ENCODE measurements at places on chromosomes 4 and X.
A peak's percentile ranks its signal among the peaks of the same experiment; 100 is the strongest.

DNA sequence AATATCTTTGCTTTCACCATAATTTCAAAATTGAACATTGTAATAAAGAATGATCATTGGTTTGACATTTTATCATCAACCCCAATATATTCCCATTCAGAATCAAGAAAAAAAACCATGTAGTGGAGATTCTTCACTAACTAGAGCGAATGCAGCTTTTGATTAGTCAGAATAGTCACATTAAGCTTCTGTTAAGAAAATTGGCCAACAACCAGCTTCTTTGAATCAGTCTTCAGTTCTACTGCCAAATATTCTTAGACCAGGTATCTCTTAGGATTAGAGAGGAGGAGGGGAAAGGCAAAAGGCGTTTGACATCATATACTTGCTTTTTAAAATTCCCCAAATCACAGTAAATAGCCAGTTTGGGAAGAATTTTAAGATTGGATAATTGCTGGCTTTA lies 22.2 kb upstream of the TBC1D8B start:
- DNase-seq: no peak

DNA sequence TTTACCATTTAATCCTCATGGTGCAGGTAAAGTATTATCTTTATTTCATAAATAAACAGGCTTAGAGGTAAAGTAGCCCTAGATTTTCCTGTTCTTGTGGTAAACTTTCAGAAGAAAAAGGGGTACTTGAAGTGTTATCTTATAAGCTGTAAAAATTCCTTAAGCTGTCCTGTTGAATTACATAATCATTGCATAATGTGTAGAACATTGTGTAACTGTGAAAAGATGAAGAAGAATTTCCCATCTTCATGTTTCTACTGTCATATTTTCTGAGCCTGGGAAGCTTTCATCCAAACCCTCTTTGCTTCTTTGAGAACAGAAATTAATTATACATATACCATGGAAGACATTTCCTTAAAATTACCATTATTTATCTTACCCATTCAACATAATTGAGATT lies 90.5 kb downstream of the ELOVL6 start:
- no peak for DNase-seq

DNA sequence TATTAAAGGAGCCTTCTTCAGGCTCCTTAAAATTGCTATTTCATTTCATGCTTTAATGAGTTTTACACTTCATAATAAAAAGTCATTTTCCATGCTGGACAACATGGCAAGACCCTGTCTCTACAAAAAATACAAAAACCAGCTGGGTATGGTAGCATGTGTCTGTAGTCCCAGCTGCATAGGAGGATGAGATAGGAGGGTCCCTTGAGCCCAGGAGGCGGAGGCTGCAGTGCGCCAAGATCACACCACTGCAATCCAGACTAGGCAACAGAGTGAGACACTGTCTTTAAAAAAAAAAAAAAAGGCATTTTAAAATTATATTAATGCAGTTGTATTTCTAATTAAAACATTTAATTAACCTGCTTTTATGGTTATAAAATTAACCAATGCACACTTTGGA lies 49.2 kb downstream of the PDS5A start:
- no peak for DNase-seq

DNA sequence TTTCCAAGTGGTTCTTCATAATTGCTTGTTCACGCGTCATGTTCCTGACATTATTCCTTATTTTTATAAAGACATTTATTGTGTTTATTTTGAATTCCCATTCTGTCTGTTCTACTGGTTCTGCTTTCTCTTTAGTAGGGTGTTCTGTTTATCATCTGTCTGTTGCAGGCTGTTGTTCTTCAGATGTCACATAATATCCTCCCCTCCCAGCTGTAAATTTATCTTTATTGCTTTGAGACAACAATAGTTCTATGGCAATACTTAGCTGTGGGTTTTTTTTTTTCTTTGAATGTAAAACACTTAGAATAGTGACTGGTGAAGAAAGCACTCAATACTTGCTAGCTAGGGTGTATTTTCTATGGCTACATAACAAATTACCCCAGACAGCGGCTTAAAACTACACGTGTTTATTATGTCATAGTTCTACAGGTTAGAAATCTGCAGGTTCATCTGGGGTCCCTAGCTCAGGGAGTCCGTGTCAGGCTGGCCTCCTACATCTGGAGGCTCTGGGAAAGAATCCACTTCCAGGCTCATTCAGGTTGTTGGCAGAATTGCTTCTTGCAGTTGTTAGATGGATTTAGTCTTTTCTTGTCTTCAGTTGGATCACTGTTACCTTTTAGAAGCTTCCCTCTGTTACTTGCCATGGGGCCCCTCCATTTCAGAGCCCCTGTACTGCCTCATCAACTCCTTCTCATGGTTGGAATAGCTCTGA lies 63.4 kb upstream of the ENPEP start:
- no peak for DNase-seq

- DNase-seq: no peak
These were observed 77.4 kb downstream of the WNK3 start for GRCh38 chrX:54280466-54280865.

DNA sequence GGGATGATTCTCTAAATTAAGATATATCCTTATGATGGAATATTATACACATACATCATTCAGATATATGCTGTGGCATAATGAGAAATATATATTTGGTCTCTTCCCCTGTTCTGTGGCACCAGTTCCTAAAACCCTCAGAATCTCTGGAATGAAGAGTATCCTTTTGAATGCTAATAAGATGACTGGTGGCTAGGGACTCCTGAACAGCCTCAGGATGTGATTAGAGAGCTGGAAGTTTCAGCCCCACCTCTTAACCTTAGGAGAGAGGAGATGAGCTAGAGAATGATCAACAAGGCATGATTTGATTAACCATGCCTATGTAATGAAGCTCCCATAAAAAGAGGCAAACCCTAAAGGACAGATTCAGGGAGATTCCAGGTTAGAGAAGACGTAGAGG lies 632.0 kb downstream of the IQCM start:
- DNase-seq: no peak

- no peak for DNase-seq
These were observed 153.7 kb downstream of the VEGFC start for GRCh38 chr4:176638992-176639391.

- no peak for DNase-seq
These were observed 342.3 kb upstream of the GALNT7 start for GRCh38 chr4:172826346-172826745.

DNA sequence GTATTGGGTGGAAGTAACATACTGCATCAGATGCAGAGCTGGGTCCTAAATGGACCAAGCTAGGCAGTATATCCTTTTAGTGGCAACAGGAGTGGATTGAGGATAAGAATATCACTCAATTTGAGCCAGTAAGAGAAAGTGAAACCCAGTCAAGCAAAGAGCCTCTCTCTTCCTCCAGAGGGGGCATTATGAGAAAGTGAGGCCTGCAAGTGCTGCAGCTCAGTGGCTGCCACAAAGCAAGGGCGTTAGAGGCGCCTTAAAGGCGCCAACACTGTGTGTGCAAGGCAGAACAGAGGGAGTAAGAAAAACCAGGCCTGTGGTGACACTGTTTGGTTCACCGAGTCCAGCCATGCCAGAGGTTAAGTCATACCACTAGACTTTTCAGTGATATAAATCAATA lies 17.5 kb downstream of the STX18 start:
- peak; percentile 11 for DNase-seq

- no peak for DNase-seq
These were observed 33.6 kb downstream of the TMEM154 start for GRCh38 chr4:152646221-152646620.

GRCh38 chrX:10496345-10496965 lies 123.9 kb downstream of the MID1 start:
- DNase-seq: no peak

DNA sequence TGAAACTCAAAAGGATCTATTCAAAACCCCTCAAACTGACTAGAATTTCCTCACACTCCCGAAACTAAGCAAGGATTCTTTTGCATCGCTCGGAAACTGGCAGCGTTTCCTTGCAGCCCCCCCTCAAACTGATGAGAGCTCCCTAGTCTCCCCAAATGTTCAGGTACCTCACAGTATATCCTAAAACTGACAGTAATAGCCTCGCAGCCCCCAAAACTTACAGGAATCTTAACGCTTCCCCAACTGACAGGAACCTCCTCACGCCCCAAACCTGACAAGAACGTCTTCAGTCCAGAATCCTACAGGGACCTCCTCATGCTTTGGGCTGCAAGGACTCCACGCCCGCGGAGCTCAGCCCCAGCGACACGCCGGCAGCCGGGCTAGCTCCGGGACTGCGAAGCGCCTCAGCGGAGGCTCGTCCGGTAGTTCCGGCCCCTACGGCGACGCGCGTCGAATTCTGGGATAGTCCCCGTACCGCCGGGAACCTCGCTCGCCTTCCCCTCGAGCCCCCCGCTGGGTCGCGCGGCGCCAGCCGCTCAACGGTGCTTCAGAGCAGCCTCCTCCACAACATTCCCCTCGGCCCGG lies 640 bp downstream of the PHF8 start:
- DNase-seq: peak; percentile 3

- DNase-seq: no peak
These were observed 2.2 kb downstream of the MAPK10 start for GRCh38 chr4:86357608-86358007.

- DNase-seq: no peak
These were observed 14.9 kb upstream of the UGDH start for GRCh38 chr4:39541987-39542610.

DNA sequence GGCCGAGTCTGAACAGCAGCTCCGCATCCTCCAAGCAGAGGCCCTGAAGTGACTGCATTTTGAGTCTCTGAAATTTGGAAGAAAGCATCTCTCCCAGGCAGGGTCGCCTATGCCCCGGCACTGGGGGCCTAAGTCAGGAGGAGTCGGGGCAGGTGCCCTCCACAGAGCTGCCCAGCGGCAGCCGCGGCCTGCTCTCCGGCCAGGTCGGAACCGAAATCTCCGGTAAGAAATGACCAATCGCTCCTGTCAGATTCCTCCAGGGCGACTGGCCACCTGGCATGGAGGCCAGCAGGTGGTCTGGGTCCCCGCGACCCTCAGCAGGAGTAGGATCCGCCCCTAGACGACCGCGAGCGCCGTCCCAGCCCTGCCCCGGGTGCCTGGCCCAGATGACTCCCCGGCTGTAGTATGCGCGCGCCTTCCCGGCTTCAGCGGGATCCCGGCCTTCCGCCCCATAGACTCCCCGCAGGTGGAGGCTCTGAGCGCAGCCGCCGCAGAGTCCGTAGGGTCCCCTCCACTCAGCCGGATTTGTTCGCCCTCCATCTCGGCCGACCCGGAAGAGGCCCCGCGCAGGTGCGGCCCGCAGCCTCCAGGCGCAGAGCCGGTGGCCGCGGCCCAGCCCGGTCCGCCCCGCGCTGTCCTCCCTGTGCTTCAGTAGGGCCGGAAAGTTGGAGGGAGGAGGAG lies 1.5 kb downstream of the NKX1-1 start:
- no peak for DNase-seq

DNA sequence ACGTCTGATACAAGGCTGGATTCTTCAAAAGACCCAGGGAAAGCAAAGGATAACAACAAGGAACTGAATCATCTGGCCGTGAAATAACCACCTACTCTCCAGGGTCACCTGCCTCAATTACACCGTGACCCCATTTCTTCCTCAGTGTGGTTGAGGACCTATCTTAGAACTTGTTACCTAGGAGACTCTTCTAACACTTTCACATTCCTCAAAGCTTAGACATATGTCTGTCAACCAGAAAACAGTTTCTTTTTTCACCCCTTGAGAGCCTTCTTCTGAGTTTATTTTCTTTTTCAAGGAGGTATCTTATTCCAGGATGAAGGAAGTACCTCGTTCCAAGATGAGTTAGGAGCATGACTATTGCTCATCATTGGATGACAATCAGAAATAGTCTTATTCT lies 337.8 kb downstream of the ARHGAP24 start:
- no peak for DNase-seq

GRCh38 chrX:8743126-8743732 lies 11.3 kb upstream of the ANOS1 start:
- DNase-seq: peak; percentile 17

DNA sequence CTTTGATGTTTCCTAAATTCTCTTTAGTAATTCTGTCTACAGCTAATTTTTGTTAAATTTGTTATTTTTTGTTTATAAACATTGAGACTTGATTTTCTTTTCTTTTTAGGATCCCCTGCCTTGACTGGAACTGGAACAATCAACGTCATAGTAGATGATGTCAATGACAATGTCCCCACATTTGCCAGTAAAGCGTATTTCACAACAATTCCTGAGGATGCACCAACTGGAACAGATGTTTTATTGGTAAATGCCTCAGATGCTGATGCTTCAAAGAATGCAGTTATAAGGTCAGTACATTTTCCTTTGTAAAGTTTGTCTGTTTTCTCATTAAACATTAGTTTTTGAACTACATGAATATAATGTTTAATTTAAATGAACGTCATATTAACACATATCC lies 119.4 kb downstream of the FAT4 start:
- no peak for DNase-seq

- DNase-seq: no peak
These were observed 127.8 kb downstream of the ANOS1 start for GRCh38 chrX:8604131-8604530.

DNA sequence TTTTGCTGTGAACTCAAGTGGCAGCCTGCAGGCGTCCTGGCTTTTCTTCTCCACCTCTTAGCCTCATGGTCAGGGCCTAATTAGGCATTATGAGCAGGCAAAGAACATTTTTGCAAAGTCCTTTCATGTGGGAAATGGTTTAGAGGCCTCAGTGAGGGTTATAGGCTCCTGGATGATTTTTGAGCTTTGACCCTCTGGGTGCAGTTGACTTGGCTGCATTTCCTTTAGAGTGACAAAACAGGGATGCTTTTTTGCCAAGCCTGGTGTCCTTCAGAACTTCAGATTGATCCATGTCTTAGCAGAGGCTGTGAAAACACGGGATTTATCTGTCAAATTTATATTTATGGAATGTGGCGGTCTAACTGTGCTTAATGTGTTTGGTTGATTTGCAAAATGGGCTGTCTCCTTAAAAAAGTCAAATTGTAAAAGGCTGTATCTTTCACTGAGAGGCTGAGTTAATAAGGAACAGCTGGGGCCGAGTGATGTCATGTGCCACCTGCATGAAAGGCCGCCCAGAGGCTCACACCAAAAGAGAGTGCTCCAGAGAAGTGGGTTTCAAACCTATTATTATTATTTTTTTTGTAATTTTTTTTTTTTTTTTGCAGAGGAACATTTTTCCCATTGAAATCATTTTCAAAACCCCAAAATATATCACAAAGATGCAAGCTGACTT lies 192.2 kb upstream of the ARX start:
- no peak for DNase-seq

GRCh38 chr4:187065396-187065795 lies 341.7 kb upstream of the FAT1 start:
- DNase-seq: no peak

DNA sequence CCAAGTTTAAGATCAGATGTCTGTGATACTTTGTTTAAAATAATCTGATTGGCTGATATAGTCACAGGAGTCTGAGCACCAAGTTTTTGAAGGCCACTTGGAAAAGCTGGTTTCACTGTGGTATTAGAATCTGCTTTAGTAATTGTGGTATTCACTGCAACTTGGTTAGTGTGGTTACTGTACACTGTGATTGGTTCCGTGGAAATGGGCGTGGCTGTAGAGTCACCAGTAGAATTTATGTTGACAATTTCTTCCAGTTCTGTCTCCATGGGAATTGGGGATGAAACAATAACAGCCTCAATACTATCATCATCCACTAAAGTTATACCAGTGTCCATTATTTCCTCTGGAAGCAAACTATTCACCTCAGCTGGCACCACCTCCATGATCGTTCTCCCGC lies 26.2 kb downstream of the LIN54 start:
- DNase-seq: no peak

- no peak for DNase-seq
These were observed 44.2 kb downstream of the CLDN34 start for GRCh38 chrX:10011261-10011931.

GRCh38 chrX:130103605-130104004 lies 6.7 kb downstream of the ELF4 start:
- DNase-seq: no peak
